NCI-H524 (cell line): ENCODE measurements at places on chromosomes 4 and X.

GRCh38 chr4:9963328-9963727, 58.0 kb downstream of the SLC2A9 start:
- no peak for DNase-seq

DNA sequence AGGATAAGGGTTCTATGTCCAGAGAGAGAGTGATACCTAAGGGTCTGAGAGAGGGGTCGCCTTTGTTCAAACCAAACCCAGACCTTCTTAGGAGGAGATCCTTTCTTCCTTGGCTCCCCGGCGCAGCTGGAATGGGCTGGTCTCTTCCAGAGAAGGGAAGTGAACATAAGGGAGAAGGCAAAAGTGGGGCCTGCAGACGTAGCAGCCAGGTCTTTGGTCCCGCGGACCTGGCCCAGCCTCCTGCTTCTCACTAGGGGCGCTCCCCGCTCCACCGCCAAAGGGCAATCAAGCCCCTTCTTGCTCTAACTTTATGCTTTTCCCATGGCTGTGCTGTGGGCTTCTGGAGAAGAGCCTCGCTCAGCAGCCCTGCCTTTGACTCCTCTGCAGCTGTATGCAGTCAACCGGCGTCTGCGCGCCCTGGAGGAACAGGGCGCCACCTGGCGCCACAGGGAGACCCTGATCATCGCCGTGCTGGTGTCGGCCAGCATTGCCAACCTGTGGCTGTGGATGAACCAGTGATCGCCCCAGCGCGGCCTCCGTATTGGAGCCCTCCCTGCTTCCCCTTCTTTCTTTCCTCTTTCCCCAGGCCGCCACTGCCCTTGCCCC, 6.5 kb downstream of the FATE1 start:
- DNase-seq = no peak

GRCh38 chrX:17743913-17744312, 6.6 kb downstream of the SCML1 start:
- DNase-seq = no peak

DNA sequence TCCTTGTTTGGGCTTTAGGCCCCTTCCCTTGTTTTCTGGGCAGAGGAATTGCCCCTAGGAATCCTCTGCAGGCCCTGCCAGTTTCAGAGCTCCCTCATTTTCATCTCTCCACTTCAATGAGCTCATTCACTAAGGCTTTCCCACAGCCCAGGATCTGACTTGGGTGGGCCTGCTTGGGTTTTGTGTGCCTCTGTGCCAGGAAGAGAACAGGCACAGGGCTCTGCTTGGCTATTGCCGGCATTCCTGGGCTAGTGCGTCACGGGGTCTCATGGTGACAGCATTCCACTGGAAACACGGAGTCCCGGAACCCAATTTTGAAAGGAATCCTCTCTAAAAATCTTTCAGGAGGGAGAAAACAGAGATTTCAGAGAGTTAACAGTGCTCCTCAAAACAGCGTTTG, 150.5 kb downstream of the VCX3A start:
- DNase-seq = no peak

- DNase-seq = no peak
These were observed 171.9 kb upstream of the GALNT7 start for GRCh38 chr4:172996571-172997216.

GRCh38 chrX:71464968-71465367, 67.9 kb upstream of the OGT start:
- DNase-seq = no peak

GRCh38 chrX:129798888-129799287, 19.1 kb downstream of the SASH3 start:
- no peak for DNase-seq

DNA sequence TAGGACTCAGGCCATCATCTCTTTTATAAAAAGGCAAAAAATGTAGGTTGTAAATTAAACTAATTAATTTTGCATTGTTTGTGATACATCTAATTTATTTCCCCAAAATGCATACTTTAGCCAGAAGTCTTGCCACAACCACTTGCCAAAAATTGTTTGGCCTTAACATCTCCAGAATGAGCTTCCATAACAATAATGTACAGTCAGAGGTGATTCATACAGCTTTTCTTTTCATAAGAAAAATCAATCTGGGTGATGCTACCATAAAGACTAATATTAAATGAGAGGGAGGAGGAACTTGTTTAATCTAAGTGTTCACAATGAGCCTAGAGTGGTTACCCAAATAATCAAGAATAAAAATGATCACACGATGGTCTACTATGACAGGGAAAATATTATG, 59.3 kb downstream of the AMMECR1 start:
- DNase-seq = no peak

- DNase-seq = no peak
These were observed 34.4 kb downstream of the KIF4A start for GRCh38 chrX:70324326-70324725.

DNA sequence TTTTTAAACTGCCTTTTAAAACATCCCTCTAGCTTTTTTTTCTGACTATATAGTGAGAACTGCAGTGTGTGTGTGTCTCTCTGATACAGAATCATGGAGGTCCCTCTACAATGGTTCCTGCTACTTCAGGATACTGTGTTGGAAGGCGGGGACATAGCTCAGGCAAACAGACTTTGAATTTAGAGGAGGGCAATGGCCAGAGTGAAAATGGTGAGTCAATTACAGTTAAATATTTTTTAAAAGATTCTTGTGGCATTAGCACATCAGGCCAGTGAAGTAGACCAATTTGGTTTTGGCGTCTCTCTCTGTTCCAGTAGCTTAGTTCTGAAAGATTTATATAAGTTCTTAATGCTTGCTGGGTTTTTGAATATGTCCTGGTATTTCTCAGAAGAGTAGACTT, 47.1 kb downstream of the ALG13 start:
- DNase-seq = no peak

DNA sequence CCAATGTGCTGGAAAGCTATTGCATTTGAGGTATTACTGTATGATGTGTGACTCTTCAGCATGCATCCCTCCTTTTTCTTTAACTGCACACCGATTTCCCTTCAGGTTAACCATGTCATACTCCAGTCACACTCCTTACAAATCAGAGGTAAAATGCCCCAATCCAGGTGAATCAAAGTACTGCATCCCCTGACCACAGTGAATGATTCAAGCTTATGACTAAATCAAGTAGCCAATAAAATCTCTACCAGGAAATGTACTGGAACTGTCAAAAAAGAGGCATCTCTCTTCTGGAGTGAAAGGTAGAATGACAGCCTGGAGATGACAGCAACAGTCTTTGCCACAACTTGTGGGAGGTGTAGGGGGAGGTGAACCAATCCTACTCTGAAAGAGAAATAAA, 10.4 kb downstream of the ADAMTS3 start:
- DNase-seq = no peak

DNA sequence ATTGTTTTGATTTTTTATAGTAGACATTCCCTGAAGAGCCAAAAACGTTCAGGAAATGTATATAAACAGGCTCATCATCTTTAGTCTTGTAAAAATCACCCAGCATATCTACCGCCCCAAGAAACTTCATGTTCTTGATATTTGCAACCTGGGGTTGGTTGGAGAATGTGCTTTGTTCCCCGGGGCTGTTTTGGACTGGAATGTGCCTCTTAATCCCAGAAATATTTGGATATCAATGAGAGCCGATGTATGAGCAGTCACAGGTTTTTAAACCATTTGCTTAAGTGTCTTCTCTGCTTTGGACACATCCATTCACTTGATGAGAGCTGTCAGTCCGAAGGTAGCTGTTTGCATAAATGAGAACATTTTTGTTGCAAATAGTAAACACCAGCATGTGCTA, 449.7 kb downstream of the PCDH7 start:
- no peak for DNase-seq

GRCh38 chrX:130829526-130830515, 73.2 kb downstream of the ENOX2 start:
- DNase-seq = no peak

- no peak for DNase-seq
These were observed 42.0 kb downstream of the TMEM156 start for GRCh38 chr4:38990241-38990640.
